ENCODE measurements at places on chromosomes 13 and 19.

- no peak for DNase-seq
These were observed 11.5 kb downstream of the FAM187B start for GRCh38 chr19:35216833-35217648.

GRCh38 chr13:46008631-46009030 is 43.9 kb downstream of the ZC3H13 start:
- DNase-seq, result no peak

DNA sequence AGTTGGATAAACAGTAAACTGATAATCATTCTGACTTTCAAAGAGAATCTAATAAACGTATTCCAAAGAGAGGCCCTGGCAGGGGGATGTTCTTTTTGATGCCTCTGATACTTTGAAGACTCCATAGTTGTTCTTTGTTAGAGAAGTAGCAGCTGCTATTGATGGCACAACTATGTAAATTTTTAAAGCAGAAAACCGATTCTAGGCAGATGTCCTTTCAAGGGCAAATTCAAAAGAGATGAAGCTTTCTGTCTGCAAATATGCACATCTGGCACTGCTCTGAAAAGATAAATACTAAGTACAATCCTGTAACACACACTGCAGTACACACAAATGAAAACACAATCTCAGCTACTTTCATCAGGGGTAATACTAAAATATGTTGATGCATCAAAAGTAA is 250.1 kb downstream of the VWA8 start:
- no peak for DNase-seq

DNA sequence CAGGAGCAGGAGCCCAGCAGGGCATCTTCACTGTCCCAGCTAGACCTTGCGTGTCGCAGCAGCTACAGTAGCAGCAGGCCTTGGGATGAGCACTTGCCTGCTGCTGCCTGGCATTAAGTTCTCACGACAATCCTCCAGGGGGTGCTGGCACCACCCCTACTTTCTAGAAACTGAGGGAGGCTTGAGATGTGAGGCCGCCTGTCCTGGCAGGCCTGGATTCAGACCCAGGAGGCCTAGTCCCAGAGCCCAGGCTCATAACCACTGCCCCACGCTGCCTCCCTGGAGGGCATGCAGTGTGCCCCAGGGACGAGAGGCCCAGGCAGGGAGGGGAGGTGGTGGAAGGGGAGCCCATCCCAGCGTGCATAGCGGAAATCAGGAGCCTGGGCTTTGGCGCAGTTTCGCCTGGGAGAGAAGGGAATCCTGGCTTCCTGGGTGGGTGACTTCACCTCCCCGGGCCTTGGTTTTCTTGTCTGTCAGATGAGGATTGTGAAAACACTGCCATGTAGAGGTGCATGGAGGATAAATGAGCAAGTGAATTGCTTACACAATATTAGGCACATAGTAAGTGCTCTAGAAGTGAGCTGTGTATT is 26.1 kb downstream of the PPP5C start:
- DNase-seq, result no peak

DNA sequence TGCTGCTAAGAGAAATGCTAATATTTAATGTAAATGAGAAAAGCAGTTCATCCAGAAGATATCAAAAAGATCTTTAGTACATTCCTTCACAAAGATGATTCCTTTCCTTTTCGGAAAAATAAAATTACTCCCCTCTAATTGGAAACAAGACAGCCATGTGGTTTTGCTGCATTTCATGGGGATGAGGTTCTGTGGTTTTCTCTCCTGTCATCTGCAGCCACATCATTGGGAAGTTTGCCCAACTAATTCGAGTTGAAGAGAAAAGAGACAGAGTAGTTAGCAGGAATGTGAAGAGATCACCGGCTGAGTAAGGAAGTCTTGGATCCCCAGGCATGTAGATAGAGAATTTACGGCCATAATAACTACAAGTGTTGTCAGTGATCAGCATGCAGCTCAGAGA is 122.1 kb downstream of the CYSLTR2 start:
- no peak for DNase-seq

DNA sequence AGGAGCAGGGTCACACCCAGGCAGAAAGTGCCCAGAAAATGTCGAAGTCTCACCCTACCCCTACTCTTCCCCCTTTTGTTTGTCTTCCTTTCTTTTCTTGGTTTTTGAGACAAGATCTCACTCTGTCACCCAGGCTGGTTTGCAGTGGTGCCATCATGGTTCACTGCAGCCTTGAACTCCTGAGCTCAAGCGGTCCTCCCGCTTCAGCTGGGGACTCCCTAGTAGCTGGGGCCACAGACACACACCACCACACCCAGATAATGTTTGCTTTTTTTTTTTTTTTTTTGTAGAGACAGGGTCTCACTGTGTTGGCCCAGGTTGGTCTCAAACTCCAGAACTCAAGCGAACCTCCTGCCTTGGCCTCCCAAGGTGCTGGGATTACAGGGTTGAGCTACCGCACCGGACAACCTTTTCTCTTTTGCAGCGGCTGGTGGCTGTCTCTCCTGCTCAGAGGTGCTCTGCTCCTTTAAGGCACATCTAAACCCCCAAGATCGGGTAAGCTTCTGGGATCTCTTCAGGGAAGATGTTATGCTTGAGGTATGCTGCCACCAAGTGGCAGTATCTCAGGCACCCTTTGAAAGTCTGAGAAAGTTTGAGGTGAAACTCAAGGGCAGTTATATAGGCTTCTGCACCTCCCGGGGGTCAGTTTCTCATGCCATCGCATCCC is 22.4 kb upstream of the EBI3 start:
- DNase-seq, result no peak

GRCh38 chr13:48891586-48891985 is 84.1 kb upstream of the FNDC3A start:
- DNase-seq, result no peak
